ENCODE measurements at places on chromosomes 4 and X.
A peak's percentile ranks its signal among the peaks of the same experiment; 100 is the strongest.

GRCh38 chr4:66562276-66562806 lies 892.1 kb upstream of the EPHA5 start:
- no peak overlapping the region for H3K4me3 ChIP-seq
- H3K27me3 ChIP-seq, result no peaks in the 10 kb centered on the region
- peaks cover 4% of the 10 kb centered on the region for H3K4me1 ChIP-seq
- peak overlapping the region; percentile 29 for H3K27ac ChIP-seq
- H3K36me3 ChIP-seq, result no peaks in the 10 kb centered on the region

- no peak overlapping the region for H3K4me3 ChIP-seq
- H3K27ac ChIP-seq, result no peak overlapping the region
- no peaks in the 10 kb centered on the region for H3K4me1 ChIP-seq
- H3K27me3 ChIP-seq, result no peaks in the 10 kb centered on the region
- H3K36me3 ChIP-seq, result peaks cover 4% of the 10 kb centered on the region
- no peak for DNase-seq
Observed at GRCh38 chr4:186904101-186904500, 180.4 kb upstream of the FAT1 start.

DNA sequence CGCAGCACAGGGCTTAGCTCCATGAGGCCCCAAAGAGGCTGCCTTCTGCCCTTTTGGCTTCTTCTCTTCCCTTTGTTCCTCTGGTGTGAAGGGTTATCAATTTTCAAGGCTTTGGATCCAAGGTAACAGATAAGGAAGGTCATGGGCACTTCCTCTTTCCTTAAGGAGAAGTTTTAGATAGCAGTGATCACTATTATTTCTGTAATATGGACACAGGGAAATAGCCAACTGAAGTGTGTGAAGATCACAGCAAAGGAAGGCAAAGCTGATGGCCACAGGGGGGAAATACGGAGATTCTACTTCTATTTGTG lies 366.8 kb downstream of the UNC5C start:
- H3K27me3 ChIP-seq, result no peaks in the 10 kb centered on the region
- no peak overlapping the region for H3K4me3 ChIP-seq
- peaks cover 20% of the 10 kb centered on the region for H3K36me3 ChIP-seq

DNA sequence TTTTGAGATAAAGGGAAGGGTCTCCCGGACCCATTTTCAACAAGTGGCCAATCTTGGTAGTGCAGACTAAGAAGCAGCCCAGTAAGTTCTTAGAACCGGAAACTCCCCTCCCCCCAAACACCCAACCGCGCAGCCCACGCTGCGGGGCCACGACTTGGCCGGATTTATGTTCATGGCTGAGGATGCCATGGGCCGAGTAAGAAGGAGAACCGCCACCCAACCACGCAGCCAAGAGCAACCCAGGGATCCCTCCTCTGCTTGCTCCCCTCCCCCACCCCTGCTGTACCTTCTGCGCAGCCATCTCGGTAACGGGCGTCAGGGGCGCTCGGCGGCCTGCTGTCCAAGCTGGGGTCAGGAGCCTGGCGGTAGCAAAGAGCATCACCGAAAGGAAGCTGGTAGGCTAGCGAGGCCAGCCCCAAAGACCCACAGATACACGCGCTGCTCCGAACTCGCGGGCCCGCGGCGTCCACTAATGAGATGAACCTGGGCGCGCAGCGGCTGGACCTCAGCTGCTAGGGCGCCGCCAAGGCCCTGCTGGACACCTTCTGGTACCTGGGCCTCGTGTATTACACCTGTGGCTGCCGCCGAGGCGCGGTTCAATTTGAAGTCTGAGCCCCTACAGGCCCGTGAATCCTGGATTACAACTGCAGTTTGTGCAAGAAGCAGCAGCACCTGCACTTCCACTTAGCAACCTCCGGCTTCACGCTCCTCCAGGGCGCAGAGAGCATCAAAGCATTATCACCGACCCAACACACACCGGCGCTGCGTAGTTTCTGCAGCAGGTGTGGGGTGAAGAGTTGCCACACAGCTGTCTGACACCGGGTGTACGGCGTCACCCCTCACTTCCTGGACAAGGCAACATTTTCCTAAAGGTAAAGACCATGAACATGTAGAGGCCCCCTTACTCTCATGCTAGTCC lies 63.4 kb downstream of the NUDT10 start:
- H3K36me3 ChIP-seq, result no peaks in the 10 kb centered on the region
- H3K4me3 ChIP-seq, result no peak overlapping the region
- H3K27ac ChIP-seq, result no peak overlapping the region
- DNase-seq, result no peak
- no peaks in the 10 kb centered on the region for H3K4me1 ChIP-seq

DNA sequence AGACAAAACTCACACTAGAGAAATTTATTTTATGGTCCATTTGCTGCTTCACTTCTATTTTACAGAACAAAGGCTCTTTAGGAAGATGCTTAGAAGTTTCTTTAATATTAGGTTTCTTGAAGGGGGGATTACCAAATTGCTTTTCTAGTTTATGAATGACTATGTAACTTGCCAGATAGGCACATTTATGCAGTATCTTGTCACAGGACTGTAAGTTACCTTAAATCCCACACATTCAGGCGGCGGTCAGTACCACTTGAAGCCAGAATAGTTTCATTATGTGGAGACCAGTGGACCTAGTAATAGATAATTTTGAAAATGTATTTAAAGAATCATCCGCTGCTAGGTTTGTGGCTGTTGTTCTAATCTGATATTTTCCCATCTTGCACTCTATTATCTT lies 18.3 kb downstream of the RBBP7 start:
- peaks cover 13% of the 10 kb centered on the region for H3K4me1 ChIP-seq
- no peak for DNase-seq
- H3K36me3 ChIP-seq, result peaks cover 38% of the 10 kb centered on the region
- H3K4me3 ChIP-seq, result no peak overlapping the region
- H3K27ac ChIP-seq, result no peak overlapping the region

- H3K4me1 ChIP-seq, result peaks cover 10% of the 10 kb centered on the region
- peaks cover 34% of the 10 kb centered on the region for H3K27me3 ChIP-seq
- DNase-seq, result no peak
- no peaks in the 10 kb centered on the region for H3K36me3 ChIP-seq
- no peak overlapping the region for H3K4me3 ChIP-seq
Observed at GRCh38 chr4:3708103-3708510, 58.1 kb upstream of the ADRA2C start.

DNA sequence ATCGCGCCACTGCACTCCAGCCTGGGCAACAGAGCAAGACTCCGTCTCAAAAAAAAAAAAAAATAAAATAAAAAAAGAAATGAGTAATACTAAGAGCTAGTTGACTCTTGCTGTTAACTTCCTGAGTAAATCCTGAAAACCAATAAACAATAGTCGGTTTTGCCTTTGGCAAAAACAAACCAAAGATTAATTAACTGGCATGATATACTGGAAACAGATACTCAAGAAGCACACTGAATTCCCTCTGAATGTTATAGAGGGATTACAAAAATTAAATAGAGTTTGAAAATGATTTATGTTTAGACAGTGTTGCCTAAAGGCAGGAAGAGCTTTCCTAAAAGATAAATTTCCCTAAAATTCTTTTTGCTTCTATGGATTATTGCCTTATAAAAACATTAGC lies 1702.3 kb downstream of the STIM2 start:
- H3K4me1 ChIP-seq, result peaks cover 8% of the 10 kb centered on the region
- H3K4me3 ChIP-seq, result no peak overlapping the region
- H3K36me3 ChIP-seq, result no peaks in the 10 kb centered on the region
- H3K27ac ChIP-seq, result no peak overlapping the region
- no peaks in the 10 kb centered on the region for H3K27me3 ChIP-seq

- DNase-seq, result no peak
- no peaks in the 10 kb centered on the region for H3K27me3 ChIP-seq
- peaks cover 9% of the 10 kb centered on the region for H3K36me3 ChIP-seq
Observed at GRCh38 chr4:37490391-37491347, 195.5 kb downstream of the RELL1 start.

GRCh38 chr4:173334085-173334890 lies at the start of gene HMGB2:
HMGB2 (minus strand) TSS chr4:173334358; CDS start chr4:173333649, 709 bp downstream.
- peaks cover 26% of the 10 kb centered on the region for H3K36me3 ChIP-seq
- peak within 1 kb of the TSS; percentile 99 for H3K27ac ChIP-seq
- peaks cover 44% of the 10 kb centered on the region for H3K4me1 ChIP-seq
- peak; percentile 99 for DNase-seq

GRCh38 chr4:164215113-164215741 lies 538.7 kb upstream of the SMIM31 start:
- no peaks in the 10 kb centered on the region for H3K4me1 ChIP-seq
- DNase-seq, result no peak
- H3K4me3 ChIP-seq, result no peak overlapping the region
- H3K36me3 ChIP-seq, result no peaks in the 10 kb centered on the region

DNA sequence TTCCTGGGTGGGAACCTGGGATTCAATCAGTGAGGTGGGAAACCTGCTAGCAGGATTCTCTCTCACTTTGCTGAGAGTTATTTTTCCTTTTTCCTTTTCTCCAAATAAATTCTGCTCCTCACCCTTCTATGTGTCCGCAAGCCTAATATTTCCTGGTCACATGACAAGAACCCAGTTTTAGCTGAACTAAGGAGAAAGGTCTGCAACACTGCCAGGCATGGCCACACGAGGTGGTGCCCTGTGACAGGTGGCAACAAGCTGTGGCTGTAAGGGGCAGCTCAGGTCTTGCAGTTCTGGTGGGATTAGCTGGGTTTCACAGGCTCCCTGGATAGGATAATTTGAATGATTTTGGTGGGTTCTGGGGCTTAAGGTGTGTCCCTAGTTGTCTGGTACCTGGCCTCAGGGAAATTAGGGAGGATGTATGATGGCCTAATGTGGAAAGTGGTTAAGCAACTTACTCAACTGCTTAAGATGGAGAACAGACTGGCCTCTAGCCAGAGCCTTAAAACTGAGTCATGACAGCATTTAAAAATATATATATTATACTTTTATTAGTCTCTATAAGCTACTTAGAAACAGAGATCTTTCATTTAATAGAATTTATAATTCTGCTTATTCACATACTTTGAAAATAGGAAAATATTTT lies 215.0 kb downstream of the IL15 start:
- DNase-seq, result no peak
- no peaks in the 10 kb centered on the region for H3K27me3 ChIP-seq
- no peak overlapping the region for H3K27ac ChIP-seq
- H3K4me3 ChIP-seq, result no peak overlapping the region
- H3K36me3 ChIP-seq, result no peaks in the 10 kb centered on the region
- H3K4me1 ChIP-seq, result no peaks in the 10 kb centered on the region

- H3K4me3 ChIP-seq, result no peak overlapping the region
- no peaks in the 10 kb centered on the region for H3K36me3 ChIP-seq
- peaks cover 3% of the 10 kb centered on the region for H3K27me3 ChIP-seq
- peaks cover 18% of the 10 kb centered on the region for H3K4me1 ChIP-seq
- no peak for DNase-seq
Observed at GRCh38 chrX:118493653-118494297, 1.8 kb upstream of the DOCK11 start.

DNA sequence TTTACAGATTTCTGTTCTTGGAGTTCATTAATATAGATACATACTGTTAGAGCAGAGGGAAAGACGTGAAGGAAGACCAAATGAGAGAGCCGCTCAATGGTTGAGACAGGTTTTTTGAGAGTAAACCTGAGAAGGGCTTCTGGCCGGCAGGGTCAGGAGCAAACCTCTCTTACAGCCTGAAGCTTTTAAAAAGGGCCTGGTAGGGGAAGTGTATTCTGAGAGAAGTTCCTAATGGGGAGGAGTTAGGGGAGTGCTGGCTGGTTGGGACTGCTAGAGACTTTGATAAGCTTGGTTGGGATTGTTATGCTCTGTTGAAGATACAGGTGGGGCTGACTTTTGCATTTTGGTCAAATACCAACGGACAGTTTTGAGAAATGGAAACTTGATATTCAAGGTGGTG lies 186.8 kb upstream of the PABPC4L start:
- no peak overlapping the region for H3K4me3 ChIP-seq
- H3K27ac ChIP-seq, result no peak overlapping the region
- no peaks in the 10 kb centered on the region for H3K27me3 ChIP-seq
- DNase-seq, result no peak
- no peaks in the 10 kb centered on the region for H3K4me1 ChIP-seq

DNA sequence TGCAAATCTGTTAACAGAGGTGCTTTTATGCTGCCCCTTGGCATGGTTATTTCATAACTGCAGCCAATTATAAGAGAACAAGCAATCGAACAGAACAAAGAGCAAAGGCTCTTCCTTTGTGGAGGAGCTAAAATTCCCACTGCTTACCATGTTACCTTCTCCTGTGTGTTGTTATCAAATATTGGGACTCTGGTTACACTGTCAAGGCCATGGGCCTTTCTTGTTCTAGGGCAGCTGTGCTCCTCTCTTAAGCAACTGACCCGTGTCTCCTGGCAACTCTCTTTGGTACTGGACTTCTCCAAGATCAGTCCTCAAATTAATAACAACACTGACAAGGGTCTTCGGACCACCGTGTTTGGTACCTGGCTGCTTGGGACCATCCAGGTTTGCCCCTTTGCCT lies 12.1 kb upstream of the OPN1LW start:
- no peaks in the 10 kb centered on the region for H3K27me3 ChIP-seq
- H3K4me1 ChIP-seq, result peaks cover 10% of the 10 kb centered on the region
- H3K36me3 ChIP-seq, result no peaks in the 10 kb centered on the region
- no peak overlapping the region for H3K27ac ChIP-seq
- no peak for DNase-seq

DNA sequence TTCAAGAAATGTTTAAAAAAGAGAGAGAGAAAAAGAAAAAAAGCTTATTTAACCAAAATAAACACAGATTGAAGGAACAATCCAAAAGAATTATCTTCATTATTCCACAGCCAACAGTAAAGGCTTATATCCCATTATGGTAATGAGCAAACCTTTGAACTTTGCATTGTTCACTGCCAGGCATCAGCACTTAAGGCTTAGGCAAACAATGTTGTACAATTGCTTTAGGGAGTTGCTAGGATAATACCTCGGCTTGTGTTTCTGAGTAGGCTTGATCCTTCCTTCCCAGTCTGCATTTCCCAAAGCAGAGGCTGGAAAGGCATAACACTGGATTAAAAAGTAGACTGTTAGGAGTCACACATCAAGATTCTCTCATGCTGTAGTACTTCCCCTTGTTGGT lies 352.7 kb upstream of the IGFBP7 start:
- no peak overlapping the region for H3K27ac ChIP-seq
- DNase-seq, result no peak
- peaks cover 4% of the 10 kb centered on the region for H3K36me3 ChIP-seq
- no peak overlapping the region for H3K4me3 ChIP-seq
- H3K4me1 ChIP-seq, result peaks cover 10% of the 10 kb centered on the region

- H3K27me3 ChIP-seq, result no peaks in the 10 kb centered on the region
- H3K27ac ChIP-seq, result no peak overlapping the region
- peaks cover 4% of the 10 kb centered on the region for H3K4me1 ChIP-seq
- no peak for DNase-seq
- no peaks in the 10 kb centered on the region for H3K36me3 ChIP-seq
Observed at GRCh38 chrX:130080791-130081367, 29.4 kb downstream of the ELF4 start.

GRCh38 chr4:109616243-109616642 lies 56.2 kb downstream of the MCUB start:
- H3K27me3 ChIP-seq, result no peaks in the 10 kb centered on the region
- DNase-seq, result no peak
- H3K4me1 ChIP-seq, result peaks cover 3% of the 10 kb centered on the region
- no peak overlapping the region for H3K27ac ChIP-seq
- H3K4me3 ChIP-seq, result no peak overlapping the region
- no peaks in the 10 kb centered on the region for H3K36me3 ChIP-seq

DNA sequence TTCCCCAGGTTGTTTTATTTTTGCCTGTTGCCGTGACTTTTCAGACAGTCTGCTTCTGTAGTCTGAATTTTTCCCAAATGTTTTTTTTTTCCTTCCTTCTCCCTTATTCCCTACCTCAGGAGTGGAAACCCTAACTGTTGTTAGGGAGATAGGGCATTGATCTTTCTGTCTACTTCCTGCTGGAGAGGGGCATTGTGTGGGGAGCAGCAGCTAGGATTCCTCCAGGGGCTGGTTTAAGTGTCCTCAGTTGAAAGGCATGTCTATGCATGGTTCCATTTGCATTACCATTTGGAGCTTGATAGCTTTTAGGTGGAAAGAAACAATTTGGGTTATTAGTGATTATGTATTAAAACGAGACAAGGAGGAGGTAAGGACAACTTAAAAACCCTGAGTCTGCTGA lies 383.9 kb downstream of the DCAF12L2 start:
- no peaks in the 10 kb centered on the region for H3K36me3 ChIP-seq
- no peak for DNase-seq
- no peaks in the 10 kb centered on the region for H3K4me1 ChIP-seq
- no peak overlapping the region for H3K27ac ChIP-seq

Measured in neural crest cell (in vitro differentiated cells).